Left colon (tissue), 2 donors: ENCODE measurements at places on chromosomes 3 and 15.

- DNase-seq, result no peak
Observed at GRCh38 chr3:61975199-61975598, 398.2 kb downstream of the FEZF2 start.

DNA sequence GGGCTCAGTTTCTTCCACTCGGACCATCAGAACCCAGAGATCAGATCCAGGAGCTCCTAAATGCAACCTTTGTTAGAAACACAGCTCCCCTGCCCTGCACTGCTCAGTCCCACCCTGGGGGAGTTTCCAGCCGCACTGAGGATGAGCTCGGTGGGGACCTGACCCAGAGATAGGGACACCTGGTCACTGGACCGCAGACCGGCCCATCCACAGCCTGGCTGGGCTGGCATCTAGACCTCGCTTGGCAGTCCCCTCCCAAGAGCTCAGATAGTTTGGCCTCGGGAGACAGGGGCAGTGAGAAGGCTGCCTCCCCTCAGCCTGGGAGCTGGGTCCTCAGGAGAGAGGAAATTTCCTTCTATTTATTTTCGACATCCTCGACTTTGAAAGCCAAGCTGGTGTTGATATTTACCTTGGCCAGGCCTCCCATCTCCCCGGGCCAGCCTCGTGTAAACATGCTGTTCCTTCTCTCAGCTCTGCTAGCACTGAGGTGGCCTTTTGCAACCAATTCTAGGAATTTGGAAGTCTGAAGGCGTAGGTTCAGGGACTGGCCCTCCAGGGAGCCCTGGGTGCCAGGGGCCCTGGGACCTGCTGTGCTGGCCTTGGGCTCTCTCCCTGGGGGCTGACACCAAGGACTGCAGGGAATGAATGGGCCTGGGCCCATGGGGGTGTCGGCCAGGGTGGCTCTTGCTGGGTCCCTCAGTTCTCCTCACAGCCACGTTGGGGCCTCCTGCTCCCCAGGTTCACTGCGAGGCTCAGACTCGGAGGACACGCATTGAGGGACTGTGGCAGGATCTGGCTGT is 90.1 kb downstream of the VGLL4 start:
- DNase-seq, result no peak

DNA sequence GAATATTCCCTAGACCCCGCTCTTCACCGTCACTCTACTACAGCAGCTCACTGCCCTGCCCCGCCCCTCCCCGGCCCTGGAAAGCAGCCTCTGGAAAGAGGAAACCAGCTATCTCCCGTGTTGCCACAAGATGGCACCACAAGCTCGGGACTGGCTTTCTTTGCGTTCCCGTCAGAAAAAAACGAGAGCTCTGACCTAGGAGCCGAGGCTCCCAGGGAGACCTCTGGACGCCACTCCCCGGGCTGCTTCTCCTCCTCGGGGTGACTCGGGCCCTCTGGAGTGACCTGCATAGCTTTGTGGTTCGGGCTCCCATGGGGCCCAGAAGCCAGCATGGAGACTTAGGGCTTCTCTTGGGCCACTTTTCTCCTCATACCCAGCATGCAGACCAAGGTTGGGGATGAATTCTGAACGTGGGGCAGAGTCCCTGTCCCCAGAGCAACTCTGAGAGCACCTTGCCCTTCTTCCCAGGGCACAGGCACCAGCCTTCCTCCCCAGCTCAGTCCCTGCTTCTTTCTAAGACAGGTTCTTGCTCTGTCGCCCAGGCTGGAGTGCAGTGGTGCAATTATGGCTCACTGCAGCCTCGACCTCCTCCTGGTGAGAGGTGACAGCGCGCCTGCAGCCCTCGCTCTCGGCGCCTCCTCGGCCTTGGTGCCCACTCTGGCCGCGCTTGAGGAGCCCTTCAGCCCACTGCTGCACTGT is 19.0 kb downstream of the STOML1 start:
- DNase-seq, result peak; percentile 74

GRCh38 chr3:188416041-188416440 is 262.1 kb downstream of the LPP start:
- no peak for DNase-seq

DNA sequence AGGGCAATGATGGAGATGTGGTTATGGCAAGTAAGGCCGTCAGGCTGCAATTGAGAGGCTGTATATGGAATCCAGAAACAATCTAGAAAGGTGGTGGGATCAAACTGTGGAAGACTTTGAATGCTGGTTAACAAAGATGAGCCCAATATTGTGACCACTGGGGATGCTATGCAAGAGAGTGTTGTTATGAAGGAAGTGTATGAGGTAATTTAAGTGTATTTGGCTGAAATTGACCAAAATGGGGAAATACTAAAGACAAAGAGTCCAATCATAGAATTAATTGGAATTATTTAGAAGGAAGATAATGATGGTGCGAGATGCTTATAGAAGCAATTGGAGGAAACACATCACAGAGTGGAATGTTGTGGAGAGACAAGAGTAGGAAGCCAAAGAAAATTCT is 24.5 kb downstream of the BTLA start:
- no peak for DNase-seq

DNA sequence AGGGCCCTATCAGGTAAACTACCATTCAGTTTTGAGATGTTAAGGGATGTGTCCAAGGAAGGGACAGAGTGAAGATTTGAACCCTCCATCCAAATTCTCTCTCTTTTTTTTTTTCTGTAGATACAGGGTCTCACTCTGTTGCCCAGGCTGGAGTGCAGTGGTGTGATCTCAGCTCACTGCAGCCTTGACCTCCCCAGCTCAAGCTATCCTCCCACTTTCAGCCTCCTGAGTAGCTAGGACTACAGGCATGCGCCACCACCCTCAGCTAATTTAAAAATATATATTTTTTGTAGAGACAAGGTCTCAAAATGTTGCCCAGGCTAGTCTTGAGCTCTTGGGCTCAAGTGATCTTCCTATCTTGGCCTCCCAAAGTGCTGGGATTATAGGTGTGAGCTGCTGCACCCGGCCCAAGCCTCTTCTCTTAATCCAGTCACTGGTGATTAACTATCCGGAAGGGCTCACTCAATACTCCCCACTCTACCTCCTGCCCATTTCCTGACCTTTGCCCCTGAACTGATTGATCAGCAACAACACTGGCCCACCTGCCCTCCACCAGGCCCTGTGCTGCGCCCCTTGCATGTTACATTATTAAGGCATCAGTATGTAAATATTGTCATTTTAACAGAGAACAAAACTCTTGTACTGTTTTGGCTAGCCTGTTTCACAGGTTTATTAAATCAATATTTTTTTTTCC is 164.7 kb downstream of the CTNNB1 start:
- DNase-seq, result no peak

DNA sequence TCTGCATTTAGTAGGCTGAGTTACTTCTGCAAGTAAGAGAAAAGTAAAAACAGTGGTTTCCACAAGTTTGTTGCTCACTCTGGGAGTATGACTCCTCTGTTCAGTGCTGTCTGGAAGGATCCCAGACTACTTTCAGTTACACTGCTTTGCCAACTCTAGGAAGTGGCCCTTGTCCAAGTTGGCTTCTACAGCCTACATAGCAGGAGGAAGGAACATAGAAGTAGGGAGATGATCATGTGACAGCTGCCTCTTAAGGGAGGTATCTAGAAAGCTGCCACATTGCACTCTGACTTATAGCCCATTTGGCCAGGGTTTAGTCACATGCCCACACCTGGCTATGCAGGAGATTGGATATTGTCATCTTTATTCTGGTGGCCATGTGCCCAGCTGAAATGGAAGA is 298.1 kb downstream of the NSUN3 start:
- DNase-seq, result peak; percentile 47

DNA sequence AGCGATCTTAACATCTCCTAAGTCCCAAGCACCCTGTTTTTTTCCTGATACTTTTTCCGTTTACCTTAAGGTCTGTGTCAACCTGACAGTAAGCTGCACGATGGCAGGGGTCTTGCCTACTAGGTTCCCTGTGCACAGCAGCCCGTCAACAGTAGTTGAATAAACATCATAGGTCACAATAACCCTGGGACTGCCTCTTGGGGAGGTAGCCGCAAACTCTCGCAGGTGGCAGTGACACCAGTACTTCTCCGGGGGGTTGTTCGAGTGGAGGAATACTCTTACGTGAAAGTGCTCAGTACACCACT is 365 bp upstream of the PDCD6IP start:
- no peak for DNase-seq

GRCh38 chr3:109137761-109138160 is 1.2 kb downstream of the C3orf85 start:
- no peak for DNase-seq

DNA sequence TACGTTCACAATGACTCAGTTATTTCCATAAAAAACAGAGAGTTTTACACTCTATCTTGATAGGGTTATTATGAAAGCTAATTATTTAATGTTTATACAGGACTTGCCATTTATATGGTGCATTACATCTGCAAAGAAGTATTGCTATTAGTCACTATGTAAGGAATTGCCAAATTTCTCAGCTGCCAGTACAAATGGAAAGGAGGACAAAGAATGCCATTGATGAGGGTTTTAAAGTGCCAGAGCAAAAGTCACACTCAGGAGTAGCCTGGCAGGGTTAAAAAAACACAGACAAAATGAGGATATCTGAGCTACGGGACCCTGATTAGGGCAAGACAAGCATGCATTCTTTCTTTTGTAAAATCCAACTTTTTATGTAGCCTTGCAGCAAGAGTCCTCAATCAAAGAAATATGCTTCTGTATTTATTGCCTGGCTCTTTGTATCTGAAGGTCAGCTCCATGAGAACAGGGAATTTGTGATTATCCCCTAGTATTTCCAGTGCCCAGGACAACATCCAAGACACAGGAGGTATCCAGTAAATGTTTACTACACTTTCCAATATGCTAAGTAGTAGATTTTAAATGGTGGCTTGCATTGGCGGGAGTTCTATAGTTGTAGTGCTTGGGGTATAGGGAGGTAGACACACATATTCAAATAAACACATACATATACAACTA is 1013.6 kb downstream of the ROBO1 start:
- no peak for DNase-seq

DNA sequence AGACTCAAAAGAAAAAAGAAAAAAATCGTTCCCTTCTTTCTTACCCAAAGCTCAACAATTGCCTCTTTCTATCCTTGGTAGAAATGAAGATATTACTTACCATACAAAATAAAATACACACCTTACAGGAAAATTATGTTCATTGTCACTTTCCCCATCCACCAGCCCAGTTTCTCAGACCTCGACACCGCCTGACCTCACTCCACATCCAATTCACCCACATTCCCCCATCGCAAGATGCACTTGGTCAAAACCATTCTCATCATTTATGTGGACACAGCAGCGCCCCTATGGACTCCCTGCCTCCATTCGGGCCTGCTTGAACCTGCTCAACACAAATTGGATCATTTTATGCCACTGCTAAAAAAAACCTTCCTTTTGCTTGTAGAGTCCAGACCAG is 7.0 kb downstream of the ANPEP start:
- no peak for DNase-seq

- peak; percentile 47 for DNase-seq
Observed at GRCh38 chr15:94119923-94120775, 111.2 kb upstream of the MCTP2 start.

- no peak for DNase-seq
Observed at GRCh38 chr3:169699070-169699469, 35.6 kb upstream of the MECOM start.

GRCh38 chr3:155618543-155618942 is 126.3 kb downstream of the PLCH1 start:
- DNase-seq, result no peak

- DNase-seq, result no peak
Observed at GRCh38 chr3:193716150-193716549, 123.1 kb downstream of the OPA1 start.

DNA sequence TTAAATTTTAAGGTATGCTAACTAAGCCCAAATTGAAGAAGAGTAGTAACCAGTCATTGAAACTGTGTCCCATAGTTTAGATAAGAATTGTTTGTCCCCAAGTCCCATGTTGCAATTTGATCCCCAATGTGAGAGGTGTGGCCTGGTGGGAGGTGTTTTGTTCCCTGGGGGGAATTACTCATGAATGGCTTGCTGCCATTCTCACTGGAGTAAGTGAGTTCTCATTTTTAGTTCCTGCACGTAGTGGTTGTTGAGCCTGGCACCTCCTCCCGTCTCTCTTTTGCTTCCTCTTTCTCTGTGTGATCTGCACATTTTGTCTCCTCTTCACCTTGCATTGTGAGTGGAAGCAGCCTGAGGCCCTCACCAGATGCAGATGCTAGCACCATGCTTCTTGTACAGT is 1271.0 kb downstream of the NSUN3 start:
- DNase-seq, result no peak

DNA sequence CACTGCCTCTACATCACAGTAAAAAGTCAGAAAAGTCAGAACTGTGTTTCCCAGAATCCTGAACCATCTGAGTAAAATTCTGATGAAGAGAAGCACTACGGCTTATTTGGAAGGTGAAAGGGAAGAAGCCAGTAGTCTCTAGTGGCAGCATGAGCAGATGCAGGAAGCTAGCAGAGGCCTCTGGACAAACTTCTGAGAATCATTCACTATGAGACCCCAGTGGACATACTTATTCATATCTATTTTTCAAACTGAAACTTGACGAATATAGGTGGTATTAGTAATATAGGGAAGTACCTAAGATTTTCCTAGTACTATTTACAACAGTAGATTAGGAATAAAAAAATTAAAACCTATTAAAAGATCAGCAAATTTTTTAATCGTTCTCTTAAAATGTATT is 272.8 kb upstream of the TTC14 start:
- DNase-seq, result no peak

DNA sequence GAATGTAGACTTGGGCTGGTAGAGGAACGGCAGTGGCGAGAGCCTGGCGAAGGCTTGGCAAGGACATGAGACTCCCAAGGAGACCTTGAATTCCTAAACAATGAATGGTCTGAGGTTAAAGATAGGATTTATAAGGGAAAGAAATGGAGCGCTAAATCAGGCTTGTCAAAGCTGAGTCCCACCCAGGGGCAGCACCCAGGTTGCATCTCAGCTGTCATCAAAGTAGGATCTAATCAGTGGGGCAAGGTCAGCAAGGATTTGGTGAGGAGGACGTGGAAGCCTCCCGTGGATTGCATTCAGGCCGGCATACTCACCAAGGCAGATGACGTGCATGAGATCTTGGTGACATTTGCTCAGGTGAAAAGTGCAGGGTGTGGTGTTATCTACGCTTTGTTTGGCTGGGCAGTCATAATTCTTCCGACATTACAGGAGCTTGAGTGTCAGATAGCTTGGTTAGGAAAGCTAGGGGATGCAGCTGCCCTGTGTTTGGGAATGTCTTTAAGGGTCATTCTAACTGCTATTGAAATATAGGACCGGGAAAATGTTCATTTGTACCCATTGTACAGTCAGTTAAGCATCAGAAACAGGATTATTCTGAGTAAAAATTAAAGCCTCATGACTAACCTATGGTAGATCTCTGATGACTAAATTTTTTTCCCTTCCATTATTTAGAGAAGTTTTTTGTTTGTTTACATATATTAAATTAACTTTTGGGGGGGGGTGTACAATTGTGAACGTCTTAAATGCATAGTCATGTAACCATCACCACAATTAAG is 99.4 kb upstream of the TSC22D2 start:
- DNase-seq, result peak; percentile 61

DNA sequence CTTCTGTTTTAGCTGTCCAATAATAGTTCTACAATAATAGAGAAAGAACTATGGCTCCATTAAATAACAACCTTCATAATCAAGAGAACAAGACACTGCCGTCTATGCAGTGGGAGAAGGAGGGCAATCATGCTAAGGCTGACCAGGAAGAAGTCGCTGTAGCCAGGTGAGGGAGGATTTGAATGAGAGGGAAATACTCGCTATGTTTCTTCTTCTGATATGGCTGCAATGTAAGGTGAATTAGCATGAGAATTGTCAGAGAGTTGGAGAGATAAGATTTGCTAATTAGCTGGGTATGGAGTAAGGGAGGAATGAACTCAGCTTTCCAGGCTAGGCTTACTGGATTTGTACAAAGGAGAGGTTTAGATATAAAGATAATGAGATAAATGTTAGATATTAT is 555.4 kb upstream of the ZNF385D start:
- DNase-seq, result no peak
